ENCODE measurements at places on chromosomes 12 and 14.

DNA sequence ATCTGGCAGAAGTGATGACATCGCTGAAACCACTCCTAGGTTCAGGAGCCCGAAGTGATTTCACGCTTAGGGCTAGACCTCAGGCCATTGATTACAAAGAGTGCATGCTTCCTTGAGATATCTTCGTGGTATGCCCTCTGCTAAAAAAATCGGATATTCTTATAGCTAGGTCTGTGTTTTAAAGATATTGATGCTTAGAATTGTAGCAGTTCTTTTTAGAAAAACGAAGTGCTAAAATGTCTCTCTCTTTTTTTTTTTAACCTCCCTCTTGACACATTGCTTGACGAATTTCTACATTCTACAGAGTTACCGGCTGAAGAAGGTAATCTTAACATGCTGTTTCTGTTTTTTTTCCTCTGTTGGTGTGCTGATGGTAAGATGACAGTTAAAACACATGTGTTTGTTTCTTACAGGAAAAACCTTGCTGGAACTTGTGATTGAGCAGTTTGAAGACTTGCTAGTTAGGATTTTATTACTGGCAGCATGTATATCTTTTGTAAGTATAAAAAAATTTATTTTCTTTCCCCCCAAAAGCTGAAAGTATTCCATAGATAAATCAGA is 1.3 kb downstream of the ATP2A2 start:
- no peak for DNase-seq

- no peak for DNase-seq
These were observed 119.4 kb downstream of the SRGAP1 start for GRCh38 chr12:63963868-63964267.

DNA sequence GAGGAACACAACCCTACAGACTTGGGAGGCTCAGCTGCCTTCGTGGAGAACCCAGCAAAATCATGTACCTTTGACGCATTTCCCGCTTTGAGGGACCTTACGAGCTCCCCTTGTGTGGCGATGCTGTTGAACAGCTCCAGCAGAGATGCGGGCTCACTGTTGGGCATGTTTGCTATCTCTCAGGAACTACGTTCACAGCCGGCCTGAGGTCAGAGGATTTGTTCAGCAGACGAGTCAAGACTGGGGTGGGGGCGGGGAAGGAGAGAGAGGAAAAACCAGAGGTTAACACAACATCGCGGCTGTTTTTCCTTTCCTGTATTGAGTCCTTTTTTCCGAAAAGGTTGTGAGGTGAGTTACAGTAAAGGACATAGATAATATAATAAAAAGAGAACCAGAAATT is 45.9 kb downstream of the SLC25A47 start:
- DNase-seq, result no peak

- no peak for DNase-seq
These were observed 42.1 kb upstream of the CHGA start for GRCh38 chr14:92880851-92881250.
